ENCODE measurements at places on chromosomes 3 and 15.

DNA sequence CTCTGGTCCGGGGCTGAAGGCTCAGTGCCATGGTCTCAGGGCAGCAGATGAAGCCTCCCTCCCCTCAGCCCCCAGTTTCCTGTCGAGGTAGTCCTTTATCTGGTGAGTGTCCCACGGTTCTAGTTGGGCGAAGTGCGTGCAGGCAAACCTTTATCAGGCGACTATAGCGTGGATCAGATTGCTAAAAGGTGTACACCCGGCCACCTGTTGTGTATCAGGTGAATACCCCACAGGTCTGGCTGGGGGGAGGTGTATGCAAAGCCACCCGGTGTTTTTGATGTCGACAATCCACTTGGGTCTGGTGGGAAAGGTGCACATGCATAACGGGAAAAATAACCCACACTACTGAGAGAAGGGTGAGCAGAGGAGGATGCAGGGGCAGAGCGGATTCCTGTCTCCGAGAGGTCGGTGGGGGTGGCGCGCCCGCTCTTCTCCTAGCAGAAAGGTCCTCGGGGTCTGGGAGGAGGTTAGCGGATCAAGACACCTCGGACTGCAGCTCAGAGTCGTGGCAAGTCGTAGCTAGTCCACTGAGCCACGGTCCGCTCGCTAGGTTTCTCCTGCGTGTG is 507 bp downstream of the SLC12A6 start:
- no peak for ATAC-seq

- ATAC-seq = no peak
Observed at GRCh38 chr15:95051861-95052260, 820.5 kb downstream of the MCTP2 start.

DNA sequence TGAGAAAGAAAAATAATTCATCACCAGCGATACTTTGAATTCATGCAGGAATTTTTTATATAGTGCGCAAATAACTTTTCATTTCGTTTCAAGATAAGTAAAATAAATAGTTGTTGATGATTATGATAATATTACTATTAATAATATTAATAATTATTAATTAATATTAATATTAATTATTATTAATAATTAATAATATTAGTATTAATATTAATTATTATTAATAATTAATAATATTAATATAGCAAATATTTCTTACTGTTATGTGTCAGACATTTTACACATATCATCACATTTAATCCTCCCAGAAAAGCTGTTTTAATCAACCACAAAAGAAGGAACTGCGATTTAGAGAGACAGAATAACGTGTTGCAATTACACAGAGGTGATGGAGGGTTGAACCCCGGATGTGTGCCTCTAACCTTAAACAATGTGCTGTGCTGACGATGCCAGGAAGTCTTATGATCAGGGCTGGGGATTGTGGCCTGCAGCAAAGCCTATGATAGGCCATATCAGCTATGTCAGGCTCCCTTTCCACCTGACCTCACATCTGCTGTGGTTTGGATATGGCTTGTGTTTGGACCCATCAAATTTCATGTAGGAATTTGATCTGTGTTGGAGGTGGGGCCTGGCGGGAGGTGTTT is 263.5 kb upstream of the NR2F2 start:
- ATAC-seq = no peak

- no peak for ATAC-seq
Observed at GRCh38 chr3:178060407-178060806, 475.8 kb upstream of the KCNMB2 start.

DNA sequence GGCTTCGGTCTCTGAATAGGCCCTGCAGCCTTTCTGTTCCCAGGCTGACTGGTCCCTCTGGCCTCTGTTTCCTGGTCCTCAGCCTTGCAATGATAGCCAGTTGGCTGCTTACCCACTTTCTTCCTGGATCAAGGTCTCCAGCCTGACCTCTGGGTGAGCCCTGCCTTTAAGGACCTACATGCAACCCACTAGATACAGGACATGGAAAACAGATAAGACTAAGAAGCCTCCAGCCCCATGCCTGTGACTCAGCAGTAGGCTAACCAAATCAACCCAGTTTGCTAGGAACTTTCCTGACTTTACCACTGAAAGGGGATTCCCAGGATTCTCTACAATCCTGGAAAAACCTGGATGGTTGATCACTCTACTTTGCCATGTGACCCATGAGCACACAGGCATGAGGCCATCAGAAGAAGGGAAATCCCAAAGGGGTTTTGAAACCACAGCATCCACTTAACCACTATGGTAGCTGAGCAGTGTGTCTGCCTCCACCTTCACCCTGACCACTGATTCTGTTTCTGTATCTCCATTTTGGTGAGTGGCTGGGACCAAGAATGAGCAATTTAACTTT is 188.1 kb downstream of the CHST2 start:
- no peak for ATAC-seq

DNA sequence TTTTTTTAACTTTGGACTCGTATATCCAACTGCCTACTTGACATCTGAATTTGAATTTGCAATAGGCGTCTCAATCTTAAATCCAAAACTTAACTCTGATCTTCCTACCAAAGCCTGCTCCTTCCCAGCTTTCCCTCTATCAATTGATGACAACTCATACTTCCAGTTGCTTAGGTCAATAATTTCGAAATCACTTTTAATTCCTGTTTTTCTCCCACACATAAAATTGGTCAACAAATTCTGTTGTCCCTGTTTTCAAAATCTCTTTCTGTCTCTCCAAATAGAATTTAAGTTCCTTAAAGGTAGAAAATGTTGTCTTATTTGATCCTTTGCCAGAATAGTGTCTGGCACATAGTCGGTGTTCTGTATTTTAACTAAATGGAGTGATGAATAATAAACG is 332.4 kb downstream of the SATB1 start:
- ATAC-seq = no peak

DNA sequence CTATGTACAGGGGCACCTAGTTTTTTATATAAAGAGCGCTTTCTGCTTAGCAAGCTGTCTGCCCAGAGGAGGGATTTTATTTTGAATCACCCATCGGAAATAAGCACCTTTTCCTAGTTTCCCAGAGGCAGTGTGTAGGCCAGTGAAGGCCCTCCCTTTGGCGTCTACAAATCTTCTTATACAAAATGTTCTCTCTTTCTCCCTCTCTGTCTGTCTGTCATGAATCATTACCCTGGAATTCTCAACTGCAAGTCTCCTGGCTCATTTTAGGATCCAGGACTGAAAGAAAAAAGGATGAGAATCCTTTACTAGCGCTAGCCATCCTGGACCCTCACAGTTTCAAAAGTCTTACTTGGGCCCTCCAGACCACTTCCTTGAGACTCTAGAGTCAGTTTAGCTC is 728.1 kb downstream of the OTOL1 start:
- ATAC-seq = no peak

DNA sequence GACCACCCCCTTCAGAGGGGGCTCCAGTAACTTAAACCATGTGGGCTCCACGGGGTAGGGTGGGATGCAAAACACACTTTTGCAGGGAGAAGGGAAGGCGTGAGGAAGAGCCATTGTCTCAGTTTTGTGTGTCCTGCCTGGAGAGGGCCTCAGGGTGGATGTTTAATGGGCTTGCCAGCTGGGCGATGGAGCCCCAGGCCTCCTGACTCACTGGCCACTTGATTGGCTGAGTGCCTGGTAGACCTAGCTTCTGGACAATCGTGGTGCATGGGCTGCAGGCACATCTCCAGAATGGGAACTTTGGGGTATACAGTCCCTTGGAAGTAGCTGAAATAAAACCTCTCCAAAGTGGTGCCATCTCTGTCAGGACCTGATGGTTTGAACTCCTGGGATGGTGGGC is 118.3 kb upstream of the MRPS22 start:
- ATAC-seq = no peak

DNA sequence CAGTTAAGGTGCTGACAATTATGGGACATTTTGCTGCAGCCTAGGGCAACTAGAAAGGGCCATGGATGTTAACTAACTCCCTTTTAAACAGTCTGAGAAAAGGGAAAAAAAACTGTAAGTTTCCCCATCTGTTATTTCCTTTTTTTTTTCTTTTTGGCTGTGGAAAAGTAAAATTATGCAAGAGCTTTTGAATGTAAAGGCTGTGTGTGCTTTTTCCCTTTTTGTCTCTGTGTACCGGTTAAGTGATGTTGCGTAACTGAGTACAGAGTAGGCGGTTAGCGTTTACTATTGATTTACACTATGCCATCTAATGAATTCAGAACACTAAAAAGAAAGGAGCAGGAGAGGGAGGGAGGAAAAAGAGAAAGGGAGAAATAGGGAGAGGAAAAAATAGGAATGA is 403.6 kb downstream of the TIGIT start:
- no peak for ATAC-seq

DNA sequence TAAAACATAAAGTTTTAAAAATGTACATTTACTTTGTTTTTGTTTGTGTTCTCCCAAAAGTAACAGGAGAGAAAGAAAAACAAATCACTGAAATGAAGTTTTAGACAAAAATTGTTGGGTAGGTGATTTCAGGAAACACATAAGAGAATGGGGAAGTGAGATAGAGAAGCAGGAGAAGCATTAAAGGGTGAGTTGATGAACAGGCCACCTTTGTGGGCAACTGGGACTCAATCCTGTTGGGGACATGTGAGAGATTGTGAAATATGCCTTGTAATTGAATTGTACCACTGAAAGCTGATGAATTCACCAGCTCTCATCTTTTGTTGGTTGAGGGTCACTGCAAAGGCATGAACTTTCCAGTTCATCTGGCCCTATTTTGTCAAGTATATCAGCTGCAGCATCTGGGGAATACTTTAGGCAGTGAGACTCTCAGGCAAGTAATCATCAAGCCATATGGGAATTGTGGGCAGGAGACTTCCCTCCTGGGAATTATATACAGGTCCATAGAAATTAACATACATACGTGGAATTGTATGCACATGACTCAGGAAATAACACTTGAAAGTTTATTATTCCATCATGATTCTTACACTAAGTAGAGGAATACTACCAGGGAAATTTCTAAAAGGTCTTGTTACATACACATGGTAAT is 181.0 kb downstream of the ZBBX start:
- no peak for ATAC-seq

DNA sequence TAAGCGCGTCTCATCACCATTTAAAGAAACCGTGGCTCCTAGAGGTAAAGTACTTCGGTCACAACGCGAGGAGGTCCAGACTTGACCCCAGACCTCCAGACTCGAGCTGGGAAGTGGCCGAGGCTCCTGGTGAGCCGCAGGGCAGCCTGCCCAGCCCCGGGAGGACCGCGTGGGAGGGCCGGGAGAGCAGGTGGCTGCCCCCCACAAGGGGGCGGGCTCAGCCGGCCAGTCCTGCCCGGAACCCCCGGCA is at the start of gene SLC27A2:
Gene SLC27A2, plus strand, starts transcription at position 228 of the 250 bp plus-strand sequence. CDS start 232 bp downstream, outside the sequence.
- no peak for ATAC-seq

- ATAC-seq = no peak
Observed at GRCh38 chr15:75809986-75810750, 33.1 kb upstream of the UBE2Q2 start.

DNA sequence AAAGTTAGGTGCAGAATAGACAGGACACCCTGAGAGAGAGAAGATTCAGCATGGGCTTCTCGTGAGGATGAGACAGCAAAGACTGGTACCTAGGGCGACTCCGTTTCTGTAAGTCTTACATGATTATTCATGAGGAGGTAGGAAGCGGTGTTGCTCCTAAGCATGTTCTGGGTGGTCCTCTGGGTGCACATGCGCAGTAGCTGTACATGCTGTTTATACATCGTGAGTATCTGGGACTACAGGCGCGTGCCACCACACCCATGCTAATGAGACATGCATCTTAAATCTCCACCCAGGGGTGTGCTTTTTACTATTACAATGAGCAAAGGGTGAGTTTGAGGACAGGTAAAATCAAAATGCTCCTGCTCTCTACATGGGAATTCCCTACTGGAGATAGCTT is 12.3 kb downstream of the ALPK3 start:
- no peak for ATAC-seq

GRCh38 chr3:59982510-59982909 is 932.7 kb upstream of the CFAP20DC start:
- no peak for ATAC-seq

DNA sequence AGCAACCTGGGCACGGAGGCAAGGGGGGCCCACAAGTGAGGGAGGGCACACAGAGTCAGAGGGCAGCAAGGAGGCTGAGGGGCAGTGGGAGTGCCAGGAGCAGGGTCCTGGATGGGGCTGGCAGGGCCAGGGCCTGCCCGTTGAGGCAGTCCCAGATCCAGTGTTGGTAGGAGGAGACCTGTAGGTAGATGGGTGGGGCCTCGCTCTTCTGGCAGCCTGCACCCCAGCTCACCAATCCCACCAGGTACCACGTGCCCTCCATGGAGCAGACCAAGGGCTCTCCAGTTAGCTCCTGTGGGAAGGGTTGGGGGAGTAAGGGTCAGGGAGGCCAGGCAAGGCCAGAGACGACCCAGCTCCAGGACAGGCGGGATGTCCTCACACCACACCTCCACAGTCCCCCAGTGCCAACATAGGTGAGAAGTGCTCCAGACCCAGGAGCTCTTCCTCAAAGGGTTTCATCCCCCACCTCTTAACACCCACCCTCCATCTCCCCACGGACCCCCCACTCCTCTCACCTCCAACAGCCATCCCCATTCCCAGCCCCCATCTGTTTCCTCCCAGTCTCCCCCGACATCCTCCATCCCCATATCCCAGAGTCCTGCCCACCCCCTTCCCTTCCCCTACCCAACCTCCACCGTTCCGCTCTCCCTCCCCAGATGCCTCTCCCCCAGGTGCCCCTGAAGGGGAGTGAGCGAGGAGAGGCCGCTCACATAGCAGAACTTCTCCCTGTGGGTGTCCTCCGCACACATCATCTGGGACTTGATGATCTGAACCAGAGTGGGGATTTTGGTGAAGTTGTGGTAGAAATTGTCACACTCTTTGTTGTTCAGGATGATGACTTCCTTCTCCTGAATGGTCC is 5.2 kb downstream of the PRSS50 start:
- no peak for ATAC-seq

- ATAC-seq = no peak
Observed at GRCh38 chr15:70099967-70100473, 2.3 kb upstream of the TLE3 start.

DNA sequence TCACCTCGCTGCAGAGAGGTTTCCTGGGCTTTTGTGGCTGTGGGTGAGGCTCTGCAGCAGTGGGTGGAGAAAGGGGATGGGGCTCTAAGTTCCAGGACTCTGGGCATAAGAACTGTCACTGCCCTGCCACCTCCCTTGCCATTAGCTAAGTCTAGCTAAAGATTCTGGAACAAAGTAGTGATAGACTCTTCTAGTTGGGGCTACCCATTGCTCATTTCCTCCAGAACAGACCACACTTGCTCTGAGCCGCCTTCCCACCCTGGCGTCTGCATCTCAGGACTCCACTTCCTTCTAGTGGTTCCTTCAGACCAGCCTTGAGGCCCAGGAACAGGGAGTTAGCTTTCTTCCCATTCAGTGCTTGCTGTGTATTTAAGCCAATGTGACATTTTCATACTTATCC is 7.5 kb downstream of the ARHGAP31 start:
- ATAC-seq = no peak

- ATAC-seq = no peak
Observed at GRCh38 chr15:45606841-45607240, 19.7 kb downstream of the BLOC1S6 start.

DNA sequence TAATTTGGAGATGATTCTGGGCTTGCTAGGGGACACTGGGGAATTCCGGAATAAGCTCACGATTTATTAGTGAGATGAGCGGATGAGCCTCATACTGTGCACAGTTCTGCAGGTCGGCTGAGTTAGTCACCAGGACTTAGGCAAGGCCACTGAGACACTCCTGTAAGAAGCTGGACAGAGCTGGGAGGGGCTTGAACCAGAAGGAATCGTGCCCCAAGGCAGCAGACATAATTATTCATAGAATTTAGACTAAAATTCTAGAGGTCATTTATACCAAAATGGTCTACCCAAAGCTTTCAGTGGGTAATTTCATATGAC is 121.4 kb downstream of the VGLL4 start:
- no peak for ATAC-seq
